Type B pancreatic cell (in vitro differentiated cells): ENCODE measurements at places on chromosomes 13 and 19. TPM values are rescaled to one million over a fixed set of nuclear protein-coding genes. Genes with fewer than 3 reads are reported as not detected.

Gene RFXAP
- 7.8 and 10.5 TPM in 2 replicates for total RNA-seq

Gene ZNF560
- 0.10 TPM in 1 of 2 replicates, not detected in the other for total RNA-seq

Gene TEX101
- total RNA-seq, result not detected in 2 replicates

Gene MCOLN1
- 24.0 and 24.3 TPM in 2 replicates for total RNA-seq

Gene PAK4
- total RNA-seq, result 52.1 and 64.3 TPM in 2 replicates

Gene NLRP4
- not detected in 2 replicates for total RNA-seq

Gene SLC7A10
- 0.68 TPM in 1 of 2 replicates, not detected in the other for total RNA-seq

Gene DIRAS1
- total RNA-seq, result 5.9 and 10.4 TPM in 2 replicates

Gene ACP7
- 0.29 and 0.31 TPM in 2 replicates for total RNA-seq

Gene MCEMP1
- total RNA-seq, result not detected in 2 replicates

Gene COX6B2
- 0.33 and 0.87 TPM in 2 replicates for total RNA-seq

Gene ATXN8OS
- not detected in 2 replicates for total RNA-seq

Gene TDRD3
- 14.8 and 30.1 TPM in 2 replicates for total RNA-seq

Gene ATP4B
- 2.0 and 26.7 TPM in 2 replicates for total RNA-seq

Gene CTU1
- total RNA-seq, result 8.4 and 9.3 TPM in 2 replicates

Gene FBXO27
- 8.2 and 10.1 TPM in 2 replicates for total RNA-seq

Gene CEBPA
- 24.4 and 50.4 TPM in 2 replicates for total RNA-seq

- H3K4me1 ChIP-seq, result no peaks in the 10 kb centered on the region
- H3K27ac ChIP-seq, result no peak overlapping the region
- DNase-seq, result no peak
- no peaks in the 10 kb centered on the region for H3K27me3 ChIP-seq
- no peak overlapping the region for H3K4me3 ChIP-seq
Measured at GRCh38 chr13:25963674-25964073, 88.1 kb downstream of the SHISA2 start.

- DNase-seq, result no peak
- H3K4me1 ChIP-seq, result peaks cover 6% of the 10 kb centered on the region
- H3K27ac ChIP-seq, result no peak overlapping the region
- H3K36me3 ChIP-seq, result no peaks in the 10 kb centered on the region
- H3K4me3 ChIP-seq, result no peak overlapping the region
Measured at GRCh38 chr13:40017662-40018262, 362.3 kb downstream of the COG6 start.

GRCh38 chr13:91184244-91184926 lies 163.1 kb upstream of the MIR17HG start:
- no peak overlapping the region for H3K27ac ChIP-seq
- DNase-seq, result no peak
- H3K36me3 ChIP-seq, result no peaks in the 10 kb centered on the region
- H3K27me3 ChIP-seq, result no peaks in the 10 kb centered on the region
- H3K4me1 ChIP-seq, result peaks cover 7% of the 10 kb centered on the region

- H3K27me3 ChIP-seq, result peaks cover 19% of the 10 kb centered on the region
- H3K36me3 ChIP-seq, result no peaks in the 10 kb centered on the region
- H3K4me1 ChIP-seq, result no peaks in the 10 kb centered on the region
- peak; percentile 95 for DNase-seq
- peak overlapping the region; percentile 83 for H3K4me3 ChIP-seq
Measured at GRCh38 chr19:7862413-7862951, 11.7 kb downstream of the PRR36 start.

- DNase-seq, result no peak
- H3K36me3 ChIP-seq, result no peaks in the 10 kb centered on the region
- peaks cover 9% of the 10 kb centered on the region for H3K27me3 ChIP-seq
- H3K4me1 ChIP-seq, result peaks cover 9% of the 10 kb centered on the region
Measured at GRCh38 chr19:28103921-28104320, 1109.0 kb downstream of the UQCRFS1 start.

DNA sequence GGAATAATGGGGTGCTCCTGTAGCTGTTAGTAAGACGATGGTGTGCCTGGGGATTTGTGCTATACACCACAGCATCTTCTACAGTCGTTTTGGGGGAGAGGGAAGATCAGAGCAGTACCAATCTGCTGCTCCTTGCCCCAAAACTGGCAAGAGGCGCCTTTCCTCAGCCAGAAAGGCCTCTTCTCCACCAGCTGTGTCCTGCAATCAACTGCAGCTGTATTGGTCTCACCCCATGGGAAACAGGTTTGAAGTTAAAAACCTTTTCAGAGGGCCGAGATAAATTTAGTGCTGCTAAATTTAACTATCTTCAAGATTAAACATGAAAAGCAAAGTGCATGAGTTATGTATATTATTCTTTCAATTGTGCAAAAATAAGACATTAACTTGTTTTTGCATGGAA lies 1.2 kb upstream of the RNASEH2B start:
- peak overlapping the region; percentile 23 for H3K27ac ChIP-seq
- peaks cover 23% of the 10 kb centered on the region for H3K4me1 ChIP-seq
- H3K36me3 ChIP-seq, result no peaks in the 10 kb centered on the region
- peak overlapping the region; percentile 70 for H3K4me3 ChIP-seq

DNA sequence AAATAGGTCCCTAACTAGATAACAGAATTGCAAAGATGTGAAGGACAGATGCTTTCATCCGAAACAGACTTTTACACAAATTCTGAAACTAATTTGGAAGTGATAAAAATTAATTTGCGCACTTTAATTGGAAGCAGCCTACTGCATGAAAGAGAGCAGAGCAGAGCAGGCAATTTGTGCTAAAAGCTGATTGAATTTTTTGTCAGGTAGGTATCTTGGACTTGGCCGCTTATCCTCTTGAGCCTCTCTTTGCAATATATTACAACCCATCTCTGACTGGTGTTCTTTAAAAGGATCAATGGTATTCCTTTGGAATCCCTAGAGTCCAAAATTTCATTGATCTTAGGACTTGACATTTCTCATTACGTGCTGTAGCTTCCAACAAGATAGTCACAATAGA lies 183.3 kb upstream of the MAB21L1 start:
- H3K27ac ChIP-seq, result no peak overlapping the region
- no peak overlapping the region for H3K4me3 ChIP-seq
- DNase-seq, result no peak
- H3K4me1 ChIP-seq, result no peaks in the 10 kb centered on the region
- peaks cover 5% of the 10 kb centered on the region for H3K36me3 ChIP-seq

DNA sequence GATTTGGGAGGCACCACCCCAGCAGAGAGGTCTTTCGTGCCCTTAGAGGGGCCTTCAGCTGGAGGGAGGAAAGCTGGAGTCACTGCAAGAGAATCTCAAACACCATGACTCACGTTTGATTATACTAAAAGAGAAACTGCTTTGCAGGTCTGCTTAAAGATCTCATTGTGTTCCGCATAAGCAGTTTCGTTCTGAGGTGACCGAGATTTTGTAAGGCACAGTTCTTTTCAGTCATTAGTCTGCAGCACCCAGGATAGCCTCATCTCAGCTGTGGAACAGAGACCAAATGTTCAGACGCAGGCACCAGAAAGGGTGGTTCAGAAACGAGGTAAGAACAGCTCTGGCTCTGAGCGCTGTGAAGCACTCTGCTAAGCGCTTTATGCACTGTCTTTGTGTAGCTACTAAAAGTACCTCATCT lies 71.2 kb upstream of the GTF3A start:
- H3K27me3 ChIP-seq, result peaks cover 49% of the 10 kb centered on the region
- H3K4me3 ChIP-seq, result no peak overlapping the region
- H3K4me1 ChIP-seq, result peaks cover 4% of the 10 kb centered on the region
- no peaks in the 10 kb centered on the region for H3K36me3 ChIP-seq
- H3K27ac ChIP-seq, result peak overlapping the region; percentile 26

DNA sequence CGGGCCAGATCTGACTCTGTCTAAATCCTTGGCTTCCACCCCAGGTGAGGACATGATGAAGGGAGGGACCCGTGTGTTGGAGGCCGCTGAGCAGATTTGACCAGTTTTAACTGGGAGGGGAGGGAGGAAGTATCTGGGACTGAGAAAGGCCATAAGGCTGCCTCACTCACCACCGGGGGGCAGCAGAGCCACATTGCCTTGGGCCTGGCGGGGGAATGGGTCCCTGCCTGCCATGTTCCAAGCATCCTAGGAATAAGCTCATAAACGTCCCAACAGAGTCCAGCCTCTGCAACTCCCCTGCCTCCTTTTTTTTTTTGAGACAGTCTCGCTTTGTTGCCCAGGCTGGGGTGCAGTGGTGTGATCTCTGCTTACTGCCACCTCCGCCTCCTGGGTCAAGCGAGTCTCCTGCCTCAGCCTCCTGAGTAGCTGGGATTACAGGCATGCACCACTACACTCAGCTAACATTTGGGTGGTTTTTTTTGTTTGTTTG lies 15.5 kb downstream of the MAST3 start:
- peak; percentile 89 for DNase-seq
- H3K4me1 ChIP-seq, result peaks cover 11% of the 10 kb centered on the region
- H3K4me3 ChIP-seq, result peak overlapping the region; percentile 57
- peaks cover 30% of the 10 kb centered on the region for H3K27me3 ChIP-seq

- DNase-seq, result peak; percentile 90
- peaks cover 4% of the 10 kb centered on the region for H3K36me3 ChIP-seq
- peak overlapping the region; percentile 84 for H3K4me3 ChIP-seq
- peaks cover 23% of the 10 kb centered on the region for H3K4me1 ChIP-seq
- H3K27me3 ChIP-seq, result no peaks in the 10 kb centered on the region
Measured at GRCh38 chr19:17135001-17135853, 59.6 kb downstream of the MYO9B start.

GRCh38 chr19:28074773-28075172 lies 1138.2 kb downstream of the UQCRFS1 start:
- no peak overlapping the region for H3K27ac ChIP-seq
- no peaks in the 10 kb centered on the region for H3K4me1 ChIP-seq
- DNase-seq, result no peak
- peaks cover 6% of the 10 kb centered on the region for H3K27me3 ChIP-seq
- no peaks in the 10 kb centered on the region for H3K36me3 ChIP-seq

DNA sequence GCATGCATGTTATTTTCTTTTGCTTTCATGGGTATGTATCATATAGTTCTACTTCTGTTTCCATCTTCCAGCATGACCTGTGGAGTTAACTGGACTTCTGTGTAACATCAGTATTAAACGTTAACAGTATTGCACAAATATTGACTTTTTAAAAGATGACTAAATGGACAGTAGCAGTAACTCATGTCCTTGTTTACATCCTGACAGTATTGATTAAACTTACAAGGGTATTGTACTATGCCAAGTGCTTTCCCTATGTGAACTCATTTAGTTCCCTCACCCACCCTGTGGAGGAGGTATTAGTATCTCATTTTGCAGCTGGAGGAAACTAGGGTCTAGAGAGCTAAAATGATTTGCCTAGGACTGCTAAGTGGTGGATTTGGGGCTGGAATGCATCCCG lies 128.7 kb upstream of the SLC10A2 start:
- peaks cover 24% of the 10 kb centered on the region for H3K4me1 ChIP-seq
- no peak overlapping the region for H3K4me3 ChIP-seq
- H3K27me3 ChIP-seq, result peaks cover 11% of the 10 kb centered on the region
- DNase-seq, result no peak

DNA sequence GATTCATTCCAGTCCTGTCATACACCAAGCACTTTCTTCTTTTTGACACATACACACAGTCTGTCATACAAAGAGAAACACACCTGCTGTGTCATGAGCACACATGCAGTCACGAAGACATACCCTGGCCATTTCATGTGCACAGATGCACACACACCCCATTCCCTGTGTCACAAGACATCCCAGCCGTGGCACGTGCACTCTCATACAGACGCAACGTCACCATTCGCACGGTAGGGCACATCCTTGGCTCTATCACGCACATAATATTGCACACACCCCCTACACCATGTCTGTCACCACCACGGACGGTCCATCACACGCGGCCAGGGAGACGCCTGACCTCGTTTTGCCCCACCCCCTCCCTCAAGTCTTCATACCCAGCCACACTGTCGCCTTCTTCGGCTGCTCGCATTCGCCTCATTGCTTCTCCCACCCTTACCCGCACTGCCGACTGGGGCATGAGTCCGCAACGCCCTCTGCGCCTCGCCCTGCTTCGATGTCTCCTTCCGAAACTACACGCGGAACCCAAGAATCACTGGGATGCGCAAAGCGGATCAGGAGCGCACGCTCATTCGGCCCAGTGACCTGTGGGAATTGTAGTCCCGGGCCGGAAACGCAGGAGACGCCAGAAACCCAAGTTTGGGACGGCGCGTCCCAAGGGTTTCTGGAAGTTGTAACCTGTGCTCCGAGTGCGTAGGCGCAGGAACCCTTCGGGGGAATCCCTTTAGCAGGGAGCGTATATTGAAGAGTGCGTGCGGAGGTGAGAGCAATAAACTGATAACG lies 6.8 kb upstream of the ZNF283 start:
- H3K4me3 ChIP-seq, result peak overlapping the region; percentile 60

DNA sequence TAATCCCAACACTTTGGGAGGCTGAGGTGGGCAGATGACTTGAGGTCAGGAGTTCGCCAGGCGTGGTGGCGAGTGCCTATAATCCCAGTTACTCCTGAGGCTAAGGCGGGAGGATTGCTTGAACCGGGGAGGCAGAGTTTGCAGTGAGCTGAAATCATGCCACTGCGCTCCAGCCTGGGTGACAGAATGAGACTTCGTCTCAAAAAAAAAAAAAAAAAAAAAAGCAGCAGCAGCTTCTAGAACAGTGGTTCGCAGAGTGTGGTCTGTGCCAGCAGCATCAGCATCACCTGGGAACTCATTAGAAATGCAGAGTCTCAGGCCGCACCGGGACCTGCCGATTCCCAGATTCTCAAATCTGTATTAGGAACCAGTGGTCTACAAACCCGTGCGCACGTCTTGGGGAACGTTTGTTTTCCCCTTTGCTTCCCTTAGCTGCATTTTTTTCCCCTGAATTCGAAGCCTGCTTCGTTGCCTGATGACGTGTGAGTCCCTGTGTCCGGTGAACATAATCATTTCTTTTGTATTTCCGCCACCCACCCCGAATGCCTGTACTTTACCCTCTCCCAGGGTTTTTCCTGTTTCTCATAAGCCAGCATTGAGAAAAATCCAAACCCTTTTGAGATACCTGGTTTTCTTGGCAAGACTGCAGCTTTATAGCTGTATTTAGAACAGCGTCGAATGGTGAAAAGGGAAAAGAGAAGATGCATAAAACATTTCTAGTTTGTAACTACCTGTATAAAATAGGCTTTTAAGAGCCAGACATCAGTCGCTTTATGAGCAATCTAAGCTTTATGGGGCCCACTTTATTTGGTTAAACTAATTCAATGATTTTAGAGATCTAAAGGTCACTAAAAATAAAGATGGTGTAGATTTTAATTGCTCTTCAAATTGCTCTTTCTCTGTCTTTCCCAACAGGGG lies 49.8 kb downstream of the BICRA start:
- DNase-seq, result no peak
- peak overlapping the region; percentile 60 for H3K27ac ChIP-seq
- H3K4me3 ChIP-seq, result no peak overlapping the region
- peaks cover 12% of the 10 kb centered on the region for H3K36me3 ChIP-seq
- peaks cover 26% of the 10 kb centered on the region for H3K4me1 ChIP-seq

GRCh38 chr13:98874029-98874397 lies 103.9 kb downstream of the DOCK9 start:
- H3K4me1 ChIP-seq, result no peaks in the 10 kb centered on the region
- H3K27me3 ChIP-seq, result no peaks in the 10 kb centered on the region
- no peak for DNase-seq
- no peak overlapping the region for H3K4me3 ChIP-seq

- DNase-seq, result no peak
- no peak overlapping the region for H3K27ac ChIP-seq
- no peak overlapping the region for H3K4me3 ChIP-seq
Measured at GRCh38 chr13:68428292-68428691, 1198.2 kb upstream of the PCDH9 start.

- no peaks in the 10 kb centered on the region for H3K27me3 ChIP-seq
- DNase-seq, result no peak
- peaks cover 5% of the 10 kb centered on the region for H3K4me1 ChIP-seq
- no peak overlapping the region for H3K27ac ChIP-seq
Measured at GRCh38 chr13:32252812-32253438, 62.2 kb downstream of the ZAR1L start.

- H3K27me3 ChIP-seq, result no peaks in the 10 kb centered on the region
- peaks cover 4% of the 10 kb centered on the region for H3K36me3 ChIP-seq
- H3K4me1 ChIP-seq, result peaks cover 17% of the 10 kb centered on the region
- peak overlapping the region; percentile 94 for H3K27ac ChIP-seq
Measured at GRCh38 chr19:43471091-43471490, 5.7 kb upstream of the LYPD3 start.

- H3K27me3 ChIP-seq, result no peaks in the 10 kb centered on the region
- H3K27ac ChIP-seq, result no peak overlapping the region
- no peaks in the 10 kb centered on the region for H3K36me3 ChIP-seq
- H3K4me1 ChIP-seq, result peaks cover 3% of the 10 kb centered on the region
- H3K4me3 ChIP-seq, result no peak overlapping the region
Measured at GRCh38 chr13:101515504-101515903, 63.0 kb downstream of the ITGBL1 start.
